ENCODE measurements at places on chromosomes 1 and 21.

GRCh38 chr1:236917448-236917847 is 86.8 kb downstream of the MT1HL1 start:
- DNase-seq, result no peak

DNA sequence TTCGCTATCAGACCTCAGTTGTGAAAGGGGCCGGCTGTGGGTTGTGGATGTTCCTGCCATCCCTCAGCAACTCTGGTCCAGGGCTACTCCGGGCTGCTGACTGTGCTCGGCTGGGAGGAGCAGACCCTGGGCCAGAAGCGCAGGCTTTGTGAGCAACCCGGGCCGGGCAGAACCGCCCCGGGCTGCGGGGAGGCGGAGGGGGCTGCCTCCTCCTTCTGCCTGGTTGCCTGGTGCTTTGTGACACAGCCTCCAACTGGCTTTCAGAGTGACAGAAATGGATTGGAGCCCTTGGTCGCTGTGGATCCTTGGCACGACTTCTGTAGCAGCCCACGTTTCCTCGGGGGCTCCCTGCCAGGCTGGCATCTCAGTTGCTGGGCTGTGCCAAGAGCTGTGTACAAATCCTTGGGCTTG is 10.0 kb downstream of the DRAXIN start:
- DNase-seq, result no peak

DNA sequence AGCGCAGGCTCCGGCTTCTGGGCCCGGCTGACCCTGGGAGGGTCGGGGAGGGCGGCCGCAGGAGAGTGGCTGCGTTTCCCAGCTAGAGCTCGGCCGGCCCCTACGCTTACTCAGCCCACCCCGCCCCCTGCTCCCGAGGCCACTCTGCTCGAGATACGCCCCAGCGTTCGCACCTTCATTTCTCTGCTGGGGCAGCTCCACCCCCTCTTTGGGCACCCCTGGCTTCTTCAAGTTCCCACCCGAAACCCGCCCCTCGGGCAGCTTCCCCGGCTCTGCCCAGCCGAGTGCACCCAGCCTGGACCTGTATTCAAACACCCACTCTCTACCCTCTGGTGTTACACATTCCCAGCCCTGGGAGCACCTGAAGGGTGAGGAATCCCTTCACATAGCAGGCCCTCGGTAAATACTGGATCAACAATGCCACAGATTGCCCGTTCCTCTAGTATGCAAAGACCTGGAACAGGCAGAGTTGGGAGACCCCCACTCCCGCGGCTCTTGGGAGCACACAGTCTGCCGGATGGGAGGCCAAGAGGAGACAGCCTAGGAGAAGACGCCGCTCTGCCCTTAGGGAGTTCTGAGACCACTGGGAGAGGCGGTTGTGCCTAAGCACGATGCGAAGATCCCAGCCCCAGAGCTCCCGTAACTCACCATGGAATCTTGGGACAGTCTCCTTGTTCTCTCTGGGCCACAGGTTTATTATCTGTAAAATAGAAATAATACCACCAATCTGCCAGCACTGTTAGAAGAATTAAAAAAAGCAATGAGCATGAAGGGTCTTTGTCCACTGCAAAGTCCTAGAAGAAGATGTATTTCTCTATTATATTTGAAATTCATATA is 566 bp upstream of the PAQR7 start:
- no peak for DNase-seq

DNA sequence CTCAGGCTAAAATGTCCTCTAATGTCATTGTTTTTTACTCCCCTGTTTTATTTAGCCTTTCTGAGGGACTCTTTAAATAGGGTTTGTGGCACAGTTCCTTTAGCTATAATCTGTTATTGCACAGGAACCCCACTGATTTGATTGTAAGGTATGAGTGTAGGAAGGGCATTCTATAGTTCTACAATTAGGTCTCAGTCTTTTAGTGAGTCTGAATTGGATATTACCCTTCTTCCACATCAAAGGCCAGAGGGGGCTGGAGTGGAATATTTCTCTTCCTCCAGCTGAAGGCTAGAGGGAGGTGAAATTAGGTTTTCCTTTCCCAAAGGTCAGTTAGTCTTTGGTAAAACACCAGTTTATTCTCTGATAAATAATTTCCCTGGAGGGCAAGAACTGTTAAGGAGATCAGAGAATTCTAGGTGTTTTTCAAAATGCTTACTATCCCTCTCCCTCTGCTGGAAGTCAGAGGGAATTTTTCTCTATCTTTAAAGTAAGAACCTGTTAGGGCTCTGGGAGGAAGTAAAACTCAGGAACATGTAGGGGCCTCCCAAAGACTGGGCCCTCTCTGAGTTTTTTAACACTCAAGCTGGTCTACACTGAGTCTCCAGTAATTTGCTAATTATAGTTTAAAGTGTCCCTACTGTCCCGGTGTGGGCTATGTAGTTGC is 176.3 kb upstream of the ZNHIT6 start:
- no peak for DNase-seq

DNA sequence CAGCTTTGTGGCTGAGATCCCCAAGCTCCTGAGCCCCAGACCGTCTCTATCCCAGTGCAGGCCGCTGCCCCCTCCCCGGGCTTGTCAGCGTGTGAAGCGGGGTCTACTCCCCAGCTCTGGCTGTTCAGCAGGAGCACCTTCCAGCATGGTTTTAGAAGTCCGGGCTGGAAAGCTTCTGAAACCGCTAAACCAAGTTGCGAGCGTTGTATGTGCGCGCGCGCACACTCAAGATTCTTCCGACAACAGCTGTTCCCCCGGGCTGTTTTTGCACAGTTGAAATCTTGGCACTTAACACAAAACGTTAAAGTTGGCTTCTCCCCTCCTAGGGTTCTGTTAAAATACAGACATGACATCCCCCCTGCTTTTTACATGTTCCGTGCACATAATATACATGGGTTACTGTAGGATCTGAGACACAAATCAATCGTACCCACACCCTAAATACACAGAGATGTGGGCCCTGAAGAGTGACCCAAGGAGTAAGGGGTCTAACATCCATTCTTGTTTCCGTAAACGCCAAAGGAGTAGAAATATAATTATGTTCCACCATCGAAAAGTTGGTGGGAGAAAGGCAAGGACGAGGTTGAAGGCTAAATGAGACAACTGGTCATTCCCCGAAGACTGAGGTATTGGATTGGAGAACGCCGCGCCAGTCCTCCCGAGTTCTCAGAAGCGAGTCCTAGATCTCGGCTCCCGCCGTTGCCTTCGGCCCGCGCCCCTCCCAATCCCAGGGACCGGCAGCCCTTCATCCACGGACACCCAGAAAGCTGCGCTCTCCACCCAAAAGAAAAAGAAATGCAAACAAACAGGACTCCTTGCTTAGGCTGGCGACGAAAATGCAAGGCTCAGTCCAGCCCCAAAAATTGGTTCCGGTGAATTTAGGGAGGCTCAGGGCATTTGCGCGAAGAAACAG is 1.3 kb downstream of the TBX15 start:
- no peak for DNase-seq

GRCh38 chr1:47664356-47664755 is 226.5 kb downstream of the FOXD2 start:
- no peak for DNase-seq

DNA sequence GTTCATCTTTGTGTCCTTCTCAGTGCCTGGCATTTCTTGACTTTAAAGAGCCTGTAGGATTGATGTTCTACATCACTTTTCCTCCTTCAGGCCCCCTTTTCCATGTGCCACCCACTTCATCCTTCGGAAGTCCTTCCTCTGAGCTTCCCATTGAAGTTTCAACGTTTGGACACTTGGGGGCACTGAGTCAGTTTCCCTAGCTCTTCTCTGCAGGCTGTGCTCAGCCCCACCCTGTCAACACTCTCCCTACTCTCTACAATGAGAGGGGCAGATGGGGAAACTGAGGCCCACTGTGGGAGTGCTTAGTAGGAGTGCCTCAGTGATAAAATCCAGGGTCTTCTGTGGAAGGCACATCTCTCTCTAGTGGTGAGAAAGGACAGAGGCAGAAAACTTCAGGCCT is 11.9 kb downstream of the KCNJ10 start:
- DNase-seq, result no peak

GRCh38 chr21:45911806-45912325 is 69.7 kb upstream of the COL6A1 start:
- no peak for DNase-seq

DNA sequence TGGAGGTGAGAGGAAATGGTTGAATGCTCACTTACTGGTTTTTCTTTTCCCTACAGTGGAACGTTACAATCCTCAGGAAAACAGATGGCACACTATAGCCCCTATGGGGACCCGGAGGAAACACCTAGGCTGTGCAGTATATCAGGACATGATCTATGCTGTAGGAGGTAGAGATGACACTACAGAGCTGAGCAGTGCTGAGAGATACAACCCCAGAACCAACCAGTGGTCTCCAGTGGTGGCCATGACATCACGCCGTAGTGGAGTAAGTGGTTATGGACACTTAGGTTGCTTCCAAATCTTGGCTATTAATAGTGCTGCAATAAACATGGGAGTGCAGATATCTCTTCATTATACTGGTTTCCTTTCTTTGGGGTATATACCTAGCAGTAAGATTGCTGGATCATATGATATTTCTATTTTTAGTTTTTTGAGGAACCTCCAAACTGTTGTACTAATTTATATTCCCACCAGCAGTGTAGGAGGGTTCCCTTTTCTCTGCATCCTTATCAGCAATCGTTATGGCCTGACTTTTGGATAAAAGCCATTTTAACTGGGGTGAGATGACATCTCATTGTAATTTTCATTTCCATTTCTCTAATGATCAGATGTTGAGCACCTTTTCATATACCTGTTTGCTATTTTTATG is 48.8 kb upstream of the DARS2 start:
- DNase-seq, result no peak

DNA sequence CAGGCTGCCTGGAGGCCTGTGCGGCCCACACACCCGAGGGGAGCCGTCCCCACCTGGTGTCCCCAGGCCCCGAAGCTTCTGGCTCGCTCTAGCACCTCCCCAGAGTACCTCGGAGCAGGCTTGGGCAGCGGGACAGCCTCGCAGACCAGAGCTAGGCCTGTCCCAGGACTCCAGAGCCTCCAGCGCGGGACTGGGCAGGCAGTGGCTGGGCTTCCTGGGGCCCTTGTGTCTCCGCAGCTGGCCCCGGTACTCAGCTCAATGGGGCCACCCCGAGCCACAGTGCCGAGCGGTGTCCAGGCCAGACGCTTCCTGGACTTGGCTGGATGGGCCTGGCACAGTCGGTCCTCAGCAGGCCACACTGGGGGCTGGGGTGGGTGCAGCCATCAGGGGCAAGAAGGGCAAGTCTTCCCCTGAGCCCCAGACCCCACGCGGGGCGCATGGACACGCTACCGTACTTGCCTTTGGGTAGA is 4.9 kb downstream of the SCNN1D start:
- DNase-seq, result no peak

DNA sequence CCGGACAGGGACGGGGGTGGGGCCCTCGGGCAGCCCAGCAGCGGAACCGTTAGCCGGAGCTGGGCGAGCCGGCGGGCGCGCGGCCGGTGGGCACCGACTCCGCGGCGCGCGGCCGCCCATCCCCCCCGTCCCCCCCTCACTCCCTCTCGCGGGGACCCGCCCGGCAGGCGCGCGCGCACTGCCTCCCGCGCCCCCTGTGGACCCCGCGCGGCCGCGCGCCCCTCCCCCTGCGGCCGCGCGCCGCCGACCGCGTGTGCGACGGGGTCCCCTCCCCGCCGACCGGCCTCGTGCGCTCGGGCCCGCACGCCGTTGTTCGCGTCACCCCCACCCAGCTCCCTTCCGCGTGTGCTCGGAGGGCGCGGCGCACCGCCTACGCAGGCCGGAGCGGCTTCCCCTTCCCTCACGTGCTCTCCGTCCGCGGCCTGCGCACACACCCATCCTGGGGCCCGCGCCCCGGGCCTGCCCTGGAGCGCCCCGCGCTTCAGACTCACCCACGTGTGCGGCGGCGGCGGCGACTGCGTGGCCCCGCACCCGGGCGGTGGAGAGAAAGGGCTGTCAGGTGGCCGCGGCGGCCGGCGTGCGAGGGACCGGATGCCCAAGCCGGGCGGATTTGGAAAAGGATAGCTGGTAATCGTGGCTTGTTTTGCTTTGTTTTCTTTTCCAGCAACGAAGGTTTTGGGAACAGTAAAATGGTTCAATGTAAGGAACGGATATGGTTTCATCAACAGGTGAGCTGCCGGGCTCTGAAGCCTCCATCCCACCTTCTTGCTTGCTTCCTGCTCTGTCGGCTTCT is 717 bp downstream of the YBX1 start:
- no peak for DNase-seq

DNA sequence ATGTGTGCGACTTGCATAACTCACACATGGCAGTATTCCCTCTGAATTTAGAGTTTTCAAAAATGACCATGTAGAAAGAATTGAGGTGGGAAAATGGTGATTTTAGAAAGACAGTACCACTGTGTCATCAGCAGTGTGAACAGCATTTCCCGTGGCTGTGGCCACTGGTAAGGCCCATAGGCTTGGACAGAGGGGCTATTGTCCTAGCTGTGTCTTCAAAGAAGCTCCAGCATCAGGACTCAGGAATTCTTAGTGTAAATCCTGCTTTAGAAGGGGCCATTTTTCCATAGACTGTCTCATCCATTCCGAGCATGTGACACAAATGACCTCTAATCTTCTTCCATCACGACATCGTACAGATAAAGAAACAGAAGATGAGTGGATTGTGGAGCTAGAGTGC is 119.3 kb upstream of the BACE2 start:
- no peak for DNase-seq

- no peak for DNase-seq
These were observed 55.3 kb downstream of the RIMS3 start for GRCh38 chr1:40610156-40610555.

DNA sequence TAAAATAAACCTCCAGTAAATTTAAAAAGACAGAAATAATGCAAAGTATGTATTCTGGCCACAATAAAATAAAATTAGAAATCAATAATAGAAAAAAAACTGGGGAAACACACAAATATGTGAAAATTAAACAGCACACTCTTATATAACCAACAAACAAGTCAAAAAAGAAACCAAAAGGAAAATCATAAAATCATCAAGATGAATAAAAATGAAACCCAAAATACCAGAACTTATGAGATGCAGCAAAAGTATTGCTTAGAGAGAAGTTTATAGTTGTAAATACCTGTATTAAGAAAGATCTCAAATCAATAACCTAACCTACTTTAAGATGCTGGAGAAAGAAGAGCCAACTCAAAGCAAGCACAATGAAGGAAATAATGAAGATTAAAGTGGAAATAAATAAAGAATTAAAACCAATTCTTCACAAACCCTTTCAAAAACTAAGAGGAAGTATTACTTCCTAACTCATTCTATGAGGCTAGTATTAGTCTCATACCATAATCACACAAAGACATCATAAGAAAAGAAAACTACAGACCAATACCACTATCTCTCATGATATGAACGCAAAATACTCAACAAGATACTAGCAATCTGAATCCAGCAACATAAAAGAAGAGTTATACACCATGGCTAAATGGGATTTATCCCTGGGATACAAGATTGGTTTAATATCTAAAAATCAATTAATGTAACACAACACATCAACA is 6.4 kb upstream of the KRTAP10-3 start:
- DNase-seq, result no peak

Data from omental fat pad (tissue), 4 donors.